ENCODE measurements at places on chromosomes 12 and 14.
A peak's percentile ranks its signal among the peaks of the same experiment; 100 is the strongest.

DNA sequence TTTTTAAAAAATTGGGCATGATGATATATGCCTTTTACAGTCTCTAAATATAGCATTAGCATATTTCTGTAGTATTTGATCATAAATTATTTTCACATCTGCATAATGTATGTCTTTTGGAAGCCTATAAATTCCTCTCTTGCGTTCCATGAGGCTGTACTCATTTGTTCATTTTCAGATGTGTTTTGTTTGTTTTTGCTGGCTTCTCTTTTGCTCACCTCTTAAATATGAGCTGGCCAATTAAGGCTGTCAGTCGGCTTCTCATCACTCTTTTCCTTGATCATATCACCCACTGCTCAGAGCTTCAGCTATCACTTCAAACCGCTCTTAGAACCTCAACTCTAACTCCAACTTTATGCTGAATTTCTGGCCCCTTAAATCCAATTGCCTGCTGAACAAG lies 6.6 kb downstream of the TMEM263 start:
- DNase-seq: no peak

DNA sequence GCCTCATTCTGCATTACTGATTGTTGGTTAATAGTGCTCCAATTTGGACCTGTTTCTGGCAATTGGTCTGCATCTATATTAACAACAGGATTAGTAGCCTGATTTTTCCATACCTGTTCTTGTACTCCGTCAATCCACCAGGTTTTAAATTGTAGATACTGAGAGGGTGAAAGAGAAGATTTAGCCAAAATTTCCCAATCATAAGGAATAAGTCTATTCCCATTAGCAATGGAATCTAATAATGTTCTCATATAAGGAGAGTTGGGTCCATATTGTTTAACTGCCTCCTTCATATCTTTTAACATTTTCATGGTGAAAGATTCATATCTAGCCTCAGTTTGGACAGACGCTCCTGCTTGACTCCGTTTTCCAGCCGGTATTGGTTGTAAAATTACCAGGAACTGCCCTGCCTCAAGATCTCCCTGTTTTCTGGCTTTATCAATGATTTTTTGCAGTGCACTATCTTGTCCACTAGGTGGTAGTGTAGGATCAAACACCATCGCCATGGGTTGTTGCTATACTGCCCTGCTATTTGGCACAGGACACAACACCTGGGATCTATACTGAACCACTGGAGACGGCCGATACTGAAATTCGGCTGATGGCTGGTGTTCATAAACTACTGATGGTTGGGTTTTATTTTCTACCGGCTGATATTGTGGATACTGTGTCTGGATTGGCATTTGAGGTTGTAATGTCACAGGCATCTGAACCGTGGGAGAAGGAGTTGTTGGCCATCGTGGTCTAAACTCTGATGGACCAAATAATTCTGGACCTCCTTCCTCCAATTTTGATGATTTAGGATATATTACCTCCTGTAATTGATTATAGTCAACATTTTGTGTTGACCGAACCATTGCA lies 25.2 kb downstream of the DHRS4L2 start:
- DNase-seq: no peak

- no peak for DNase-seq
These were observed 899 bp downstream of the TPCN1 start for GRCh38 chr12:113221997-113222729.

GRCh38 chr12:116937640-116938039 lies 26.9 kb downstream of the FBXW8 start:
- DNase-seq: no peak

DNA sequence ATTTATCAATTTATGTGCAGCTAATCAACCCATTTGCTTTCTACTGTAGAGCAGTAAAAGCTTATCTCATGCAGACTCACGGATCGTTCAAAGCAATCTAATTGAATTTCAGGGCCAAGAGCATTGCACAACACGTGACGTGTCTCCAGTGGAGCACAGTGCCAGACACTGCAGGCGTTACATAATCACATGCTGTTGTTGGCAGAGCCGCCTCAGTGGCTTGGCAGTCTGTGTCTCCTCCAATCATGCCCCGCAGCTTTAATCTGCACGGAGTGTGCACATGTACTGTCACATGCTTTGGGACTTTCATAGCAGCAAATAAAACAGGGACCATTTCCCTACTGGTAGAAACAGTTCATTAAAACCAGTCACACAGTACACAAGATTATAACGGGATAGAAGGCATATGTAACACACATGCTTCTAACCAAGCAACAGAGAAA lies 309.3 kb downstream of the ITPR2 start:
- no peak for DNase-seq

DNA sequence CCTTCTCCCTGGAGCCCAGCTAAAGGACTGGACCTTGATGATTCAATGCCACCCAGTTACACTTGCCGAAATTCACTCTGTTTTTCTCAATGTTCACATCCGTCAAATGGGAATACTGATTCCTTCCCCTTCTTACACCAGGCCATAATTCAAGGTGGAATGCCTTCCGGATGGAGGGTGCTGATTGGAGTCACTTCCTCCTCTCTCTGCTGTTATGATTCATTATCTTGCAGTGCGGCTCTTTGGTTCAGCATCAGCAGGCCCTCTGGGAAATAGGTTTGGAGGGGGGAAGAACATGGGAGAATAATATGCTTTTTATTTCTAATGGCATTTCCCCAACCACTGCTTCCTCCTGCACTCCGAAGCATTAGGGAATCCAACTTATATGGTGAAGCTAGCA lies 390.6 kb upstream of the TBX3 start:
- DNase-seq: no peak

DNA sequence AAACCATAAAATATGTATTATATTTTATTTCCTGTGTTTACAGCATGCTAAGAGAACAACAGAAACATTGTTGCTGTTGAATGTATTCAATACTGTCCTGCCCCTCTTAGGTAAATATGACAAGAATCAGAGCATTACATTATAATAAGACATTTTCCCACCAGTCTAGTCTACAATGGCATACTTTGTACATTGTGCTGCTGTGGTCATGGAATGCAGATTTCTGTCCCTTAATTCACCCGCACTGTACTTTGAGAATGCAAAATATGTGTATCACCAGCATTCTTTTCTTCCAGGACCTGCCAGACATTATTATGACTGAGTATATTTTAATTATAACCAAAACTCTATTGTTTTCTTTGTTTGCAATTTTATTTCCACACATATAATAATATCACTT lies 16.5 kb upstream of the OR10AD1 start:
- no peak for DNase-seq

DNA sequence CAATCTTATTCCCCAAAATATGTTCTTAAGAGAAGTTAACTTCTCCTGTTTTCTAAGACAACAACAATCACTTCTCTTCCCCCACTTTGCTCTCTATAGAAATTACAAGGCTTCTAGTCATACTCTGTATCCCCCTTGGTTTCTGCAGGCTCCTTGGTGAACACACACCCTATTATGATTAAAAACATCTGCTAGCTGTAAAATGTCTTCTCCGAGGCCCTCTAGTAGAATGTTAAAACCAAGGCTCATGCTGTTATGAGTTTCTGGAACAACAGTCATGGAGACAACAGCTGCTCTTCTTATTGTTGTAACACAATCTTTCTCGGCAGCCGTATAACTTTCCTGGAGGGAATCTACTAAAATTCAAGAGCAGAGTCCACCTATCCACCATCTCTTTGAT lies 397.5 kb upstream of the CCDC196 start:
- DNase-seq: no peak

DNA sequence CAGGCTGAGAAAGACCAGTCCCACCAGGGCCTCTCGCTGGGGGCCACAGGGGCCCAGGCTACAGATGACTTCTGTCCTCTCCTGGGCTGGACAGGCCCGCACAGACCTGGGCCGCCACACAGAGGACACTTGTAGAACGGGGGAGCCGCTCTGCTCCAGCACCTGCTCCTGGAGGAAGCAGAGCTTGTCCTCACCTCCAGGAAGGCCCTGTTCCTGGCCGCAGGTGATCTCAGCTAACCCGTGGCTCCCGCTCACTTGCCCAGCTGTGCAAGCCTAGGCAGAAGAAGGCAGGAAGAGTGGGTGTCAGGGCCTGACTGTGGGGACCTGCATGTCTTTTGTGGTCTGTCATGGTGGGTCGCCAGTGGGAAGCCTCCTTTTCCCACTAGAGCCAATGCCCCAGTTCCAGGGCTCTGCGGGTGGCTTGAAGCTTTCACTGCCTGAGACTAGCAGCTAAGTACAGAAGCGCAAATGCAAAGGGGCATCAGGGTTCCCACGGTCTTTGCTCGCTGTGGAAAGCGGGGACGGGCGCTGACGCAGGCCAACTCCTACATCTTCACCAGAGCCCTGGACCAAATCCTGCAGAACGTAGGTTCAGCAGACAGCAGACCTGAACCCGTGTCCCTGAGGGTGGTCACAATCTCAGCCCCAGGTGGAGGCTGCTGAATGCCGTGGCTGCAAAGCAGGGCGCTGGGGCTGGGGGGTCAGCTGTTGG lies 8.8 kb upstream of the CEP170B start:
- no peak for DNase-seq

DNA sequence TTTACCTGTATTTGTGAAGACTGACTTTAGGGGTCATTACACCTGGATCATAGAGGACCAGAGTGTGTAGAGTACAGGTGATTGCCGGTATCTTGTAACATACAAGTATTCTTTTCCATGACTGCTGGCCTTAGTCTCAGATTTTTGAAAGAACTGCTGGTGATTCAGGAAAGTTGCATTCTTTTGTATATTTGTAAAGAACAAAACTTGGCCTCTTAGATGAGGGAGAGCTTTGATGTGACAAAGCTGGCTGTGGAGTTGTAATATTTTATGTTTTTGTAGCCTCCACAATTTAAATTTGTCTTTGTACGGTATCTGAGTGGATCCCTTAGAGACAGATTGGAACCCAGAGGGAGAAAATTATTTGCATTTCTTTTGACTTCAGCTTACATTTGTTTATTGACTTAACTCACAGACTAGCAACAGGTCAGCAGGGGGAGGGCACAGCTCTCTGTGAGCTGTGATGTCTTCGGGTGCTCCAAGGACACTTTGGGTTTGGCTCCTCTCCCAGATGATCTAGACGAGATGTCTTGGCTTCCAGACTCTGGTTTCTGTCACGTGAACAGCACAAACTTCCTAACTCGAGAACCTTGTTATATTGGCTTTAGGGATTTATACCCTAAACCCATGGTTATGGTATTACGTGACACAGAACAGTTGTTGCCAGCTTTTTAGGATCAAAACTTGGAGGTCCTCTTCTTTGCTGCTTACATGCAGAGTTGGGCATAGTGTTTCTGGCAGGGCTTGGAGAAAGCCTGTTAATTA lies 65.9 kb downstream of the DAAM1 start:
- DNase-seq: no peak

GRCh38 chr12:100672075-100672592 lies 98.7 kb downstream of the GAS2L3 start:
- peak; percentile 38 for DNase-seq

- no peak for DNase-seq
These were observed 50.1 kb upstream of the E2F7 start for GRCh38 chr12:77115471-77115870.

DNA sequence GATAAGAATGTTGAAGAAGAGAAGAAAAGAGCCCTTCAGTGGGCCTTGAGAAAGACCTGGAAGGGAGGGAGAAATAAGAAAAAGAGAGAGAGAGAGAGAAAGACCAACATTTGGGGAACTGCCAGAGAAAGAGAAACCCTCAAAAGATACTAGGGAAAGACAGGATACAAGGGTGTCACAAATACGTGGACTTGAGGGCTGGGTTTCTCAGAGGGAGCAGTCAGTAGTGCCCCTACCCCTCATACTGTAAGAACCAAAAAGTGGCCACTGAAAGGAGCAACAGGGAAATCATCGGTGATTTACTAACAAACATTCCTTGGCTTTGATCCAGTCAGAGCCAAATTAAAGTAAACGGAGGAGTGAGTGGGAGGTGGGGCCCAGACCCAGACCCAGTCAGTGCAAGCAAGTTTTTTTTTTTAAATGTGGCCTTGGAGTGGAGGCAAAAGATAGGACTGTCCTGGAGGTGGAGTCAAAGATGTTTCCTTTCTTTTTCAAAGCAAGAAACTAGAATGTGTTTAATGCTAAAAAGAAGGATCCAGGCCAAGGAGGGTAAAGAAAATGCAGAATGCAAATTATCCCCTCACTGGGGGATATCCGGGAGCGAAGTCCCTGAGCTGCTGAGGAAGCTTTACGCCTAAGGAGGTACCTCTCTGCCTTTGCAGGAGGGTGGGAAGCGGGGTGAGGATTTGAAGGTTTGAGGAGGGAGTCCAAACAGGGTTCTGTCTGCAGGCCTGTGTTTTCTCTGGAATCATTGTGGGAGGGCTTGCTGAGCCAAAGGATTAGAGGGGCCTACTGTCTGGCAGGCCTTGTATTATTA lies 143.5 kb upstream of the AMIGO2 start:
- DNase-seq: no peak

- DNase-seq: no peak
These were observed 8.4 kb upstream of the CNPY2 start for GRCh38 chr12:56324206-56324605.

Data from stimulated activated CD4-positive, alpha-beta T cell treated with anti-CD3 and anti-CD28 coated beads, Interleukin-12 subunit alpha, Interleukin-12 subunit beta, amount 100 ng/mL, for 24 hours (primary cell).